ENCODE measurements at places on chromosomes 4 and X.

GRCh38 chr4:9927341-9928007 lies 93.8 kb downstream of the SLC2A9 start:
- DNase-seq: no peak

GRCh38 chr4:74613266-74613665 lies 168.3 kb downstream of the AREG start:
- no peak for DNase-seq

DNA sequence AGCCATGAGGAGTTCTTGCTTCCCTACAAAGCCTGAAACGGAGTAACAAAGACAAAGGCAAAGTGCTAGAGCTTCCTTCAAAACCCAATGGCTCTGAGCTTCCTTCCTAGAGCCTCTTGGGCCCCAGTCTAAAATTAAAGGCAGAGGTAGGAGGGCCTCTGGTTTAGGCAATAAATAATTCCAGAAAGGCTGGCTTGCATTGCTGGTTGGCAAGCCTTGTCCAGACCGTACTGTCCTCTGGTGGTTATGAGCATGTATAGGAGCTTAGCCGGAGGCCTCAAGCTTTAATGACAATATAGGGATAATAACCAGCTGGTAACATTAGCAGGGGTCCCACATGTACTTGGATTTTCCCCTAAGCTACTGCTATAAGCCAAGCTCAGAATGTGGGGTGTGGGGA lies 237.3 kb downstream of the AR start:
- no peak for DNase-seq

- DNase-seq: no peak
Observed at GRCh38 chrX:145687707-145688106, 129.9 kb upstream of the SLITRK2 start.

DNA sequence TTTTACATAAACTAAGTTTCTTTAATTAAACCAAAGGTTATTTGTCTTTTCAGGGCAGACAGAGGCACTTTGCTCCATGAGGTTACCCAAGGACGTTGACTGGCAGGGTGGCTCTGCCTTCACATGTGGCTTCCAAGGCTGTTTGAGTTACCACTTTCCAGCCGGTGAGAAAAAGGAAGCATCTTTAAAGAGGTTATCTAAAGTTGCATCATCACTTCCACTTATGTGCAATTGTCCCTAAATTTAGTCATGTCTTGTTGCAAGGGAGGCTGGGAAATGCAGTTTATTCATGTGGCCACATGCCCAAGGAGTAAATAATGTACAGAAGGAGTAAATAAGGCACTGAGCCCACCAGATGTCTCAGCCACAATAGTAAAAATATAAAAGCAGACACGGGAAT lies 29.0 kb upstream of the RAP1GDS1 start:
- no peak for DNase-seq

DNA sequence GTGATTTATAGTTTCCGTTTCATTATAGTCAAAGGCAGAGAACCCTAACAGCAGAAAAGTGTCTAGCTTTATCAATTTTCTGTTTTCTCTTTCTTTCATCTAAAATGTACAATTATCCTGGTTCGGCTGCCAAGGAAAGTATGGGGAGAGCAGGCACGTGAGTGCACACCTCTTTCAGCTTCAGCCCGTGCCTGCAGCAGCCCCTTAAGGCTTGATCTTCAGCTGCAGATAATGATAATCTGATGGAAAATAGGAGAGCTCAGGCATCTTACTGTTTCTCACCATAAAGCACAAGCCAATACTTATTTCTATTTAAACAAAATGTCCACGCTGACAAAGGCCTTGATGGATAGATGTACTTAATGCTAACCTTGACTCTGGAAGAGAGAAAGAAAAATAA lies 334.4 kb downstream of the UNC5C start:
- DNase-seq: no peak

DNA sequence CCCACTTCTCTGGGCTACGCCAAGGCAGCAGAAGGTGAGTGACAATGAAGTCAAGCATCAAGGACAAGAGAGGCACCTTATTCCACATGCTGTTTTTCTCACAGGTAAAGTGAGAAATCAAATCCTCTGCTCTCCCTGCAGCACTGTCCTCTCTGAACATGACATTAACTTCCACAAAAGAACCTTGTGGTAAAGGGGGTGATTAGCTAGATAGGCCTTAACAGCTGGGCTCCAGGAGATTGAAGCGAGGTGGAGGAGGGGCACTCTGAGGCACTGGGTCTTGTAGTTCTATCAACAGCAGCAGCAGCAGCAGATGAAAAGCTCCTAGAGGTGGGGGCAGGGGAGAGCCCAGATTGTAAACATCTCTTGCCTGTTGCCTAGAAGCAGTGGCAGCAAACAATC lies 96.8 kb upstream of the CXXC4 start:
- DNase-seq: no peak

Data from activated naive CD4-positive, alpha-beta T cell treated with anti-CD3 and anti-CD28 coated beads for 36 hours (primary cell).